ENCODE measurements at places on chromosomes 5 and 9.

GRCh38 chr5:54541823-54542783 is 24.5 kb downstream of the SNX18 start:
- H3K27ac ChIP-seq = no peak overlapping the region
- no peaks in the 10 kb centered on the region for H3K36me3 ChIP-seq
- DNase-seq = no peak

DNA sequence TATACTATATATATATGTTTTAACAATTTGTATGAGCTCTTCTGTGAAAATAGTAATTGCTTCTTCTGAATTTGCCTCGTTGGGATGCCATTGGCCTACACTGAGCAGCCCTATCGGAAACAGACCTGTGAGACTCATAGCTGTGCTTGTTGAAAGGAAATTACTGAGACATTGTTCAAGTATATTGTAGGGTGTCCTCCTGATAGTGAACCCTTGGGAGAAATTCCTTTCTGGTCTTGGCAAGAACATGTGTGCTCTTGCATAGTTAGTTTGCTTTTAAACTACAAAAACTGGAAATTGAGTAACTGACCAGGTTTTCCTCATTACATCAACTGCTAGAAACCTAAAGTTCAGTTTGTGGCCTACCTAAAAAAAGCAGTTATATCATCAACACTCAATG is 160.9 kb downstream of the LURAP1L start:
- no peak for DNase-seq
- H3K27me3 ChIP-seq = no peaks in the 10 kb centered on the region
- H3K4me3 ChIP-seq = no peak overlapping the region

- no peak overlapping the region for H3K27ac ChIP-seq
- no peak for DNase-seq
- no peaks in the 10 kb centered on the region for H3K36me3 ChIP-seq
- H3K27me3 ChIP-seq = no peaks in the 10 kb centered on the region
Measured at GRCh38 chr5:9483243-9483642, 62.6 kb downstream of the SEMA5A start.

- H3K4me3 ChIP-seq = no peak overlapping the region
- no peaks in the 10 kb centered on the region for H3K27me3 ChIP-seq
- no peaks in the 10 kb centered on the region for H3K36me3 ChIP-seq
- H3K27ac ChIP-seq = no peak overlapping the region
Measured at GRCh38 chr5:39113354-39113953, 39.3 kb upstream of the RICTOR start.

- peaks cover 7% of the 10 kb centered on the region for H3K4me1 ChIP-seq
- no peak overlapping the region for H3K27ac ChIP-seq
- no peak for DNase-seq
- H3K4me3 ChIP-seq = no peak overlapping the region
- no peaks in the 10 kb centered on the region for H3K36me3 ChIP-seq
Measured at GRCh38 chr5:165232509-165233028, 1727.2 kb downstream of the MAT2B start.

DNA sequence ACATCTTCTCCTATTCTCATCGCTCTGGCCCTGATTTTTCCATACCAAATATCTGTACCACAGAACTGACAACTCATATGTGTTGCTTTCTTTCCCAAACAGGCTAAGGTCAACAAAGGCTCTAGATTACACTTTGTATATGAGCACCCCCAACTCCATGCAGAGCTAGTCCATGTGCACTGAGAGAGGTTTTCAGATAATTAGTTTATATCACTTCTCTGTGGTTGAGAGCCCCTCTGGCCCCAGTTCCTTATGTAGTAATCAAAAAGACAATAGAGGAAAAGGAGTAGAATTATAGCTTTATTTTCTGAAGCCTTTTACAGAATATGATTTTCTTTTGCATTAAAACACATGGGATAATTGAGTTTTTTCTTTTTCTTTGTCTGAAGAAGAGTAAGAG is 120.0 kb downstream of the TRIO start:
- no peak overlapping the region for H3K27ac ChIP-seq
- H3K4me3 ChIP-seq = no peak overlapping the region
- H3K4me1 ChIP-seq = peaks cover 13% of the 10 kb centered on the region
- no peak for DNase-seq
- no peaks in the 10 kb centered on the region for H3K27me3 ChIP-seq

DNA sequence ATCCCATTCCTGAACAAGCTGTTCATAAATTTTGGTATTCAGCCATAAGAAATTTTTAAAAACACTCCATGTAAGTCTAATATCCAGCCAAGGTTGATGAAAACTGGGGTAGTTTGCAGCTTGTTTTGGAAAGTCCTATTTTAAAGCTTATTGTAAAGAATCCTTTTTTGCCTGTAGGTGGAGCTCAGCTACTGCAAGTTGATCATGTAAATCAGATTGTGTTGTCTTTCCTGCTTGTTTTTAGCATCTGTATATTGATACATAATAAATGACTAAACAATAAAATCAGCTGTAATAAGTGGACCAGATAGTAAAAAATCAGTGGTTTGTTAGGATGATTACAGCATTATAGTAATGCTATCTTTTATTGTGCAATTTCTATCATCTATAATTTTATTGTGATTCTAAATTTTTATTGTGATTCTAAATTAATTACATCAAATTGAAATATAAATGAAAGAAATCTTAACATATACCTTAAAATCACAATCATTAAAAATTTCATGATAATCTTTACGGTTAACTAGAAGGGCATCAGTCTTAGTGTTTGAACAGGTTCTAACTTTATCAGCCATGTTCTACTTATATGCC is 42.4 kb downstream of the CWC27 start:
- no peaks in the 10 kb centered on the region for H3K27me3 ChIP-seq
- no peak overlapping the region for H3K27ac ChIP-seq
- no peaks in the 10 kb centered on the region for H3K36me3 ChIP-seq

GRCh38 chr9:1208157-1208556 is 158.0 kb downstream of the DMRT2 start:
- DNase-seq = no peak
- H3K27ac ChIP-seq = no peak overlapping the region
- no peak overlapping the region for H3K4me3 ChIP-seq
- H3K36me3 ChIP-seq = no peaks in the 10 kb centered on the region
- no peaks in the 10 kb centered on the region for H3K27me3 ChIP-seq

DNA sequence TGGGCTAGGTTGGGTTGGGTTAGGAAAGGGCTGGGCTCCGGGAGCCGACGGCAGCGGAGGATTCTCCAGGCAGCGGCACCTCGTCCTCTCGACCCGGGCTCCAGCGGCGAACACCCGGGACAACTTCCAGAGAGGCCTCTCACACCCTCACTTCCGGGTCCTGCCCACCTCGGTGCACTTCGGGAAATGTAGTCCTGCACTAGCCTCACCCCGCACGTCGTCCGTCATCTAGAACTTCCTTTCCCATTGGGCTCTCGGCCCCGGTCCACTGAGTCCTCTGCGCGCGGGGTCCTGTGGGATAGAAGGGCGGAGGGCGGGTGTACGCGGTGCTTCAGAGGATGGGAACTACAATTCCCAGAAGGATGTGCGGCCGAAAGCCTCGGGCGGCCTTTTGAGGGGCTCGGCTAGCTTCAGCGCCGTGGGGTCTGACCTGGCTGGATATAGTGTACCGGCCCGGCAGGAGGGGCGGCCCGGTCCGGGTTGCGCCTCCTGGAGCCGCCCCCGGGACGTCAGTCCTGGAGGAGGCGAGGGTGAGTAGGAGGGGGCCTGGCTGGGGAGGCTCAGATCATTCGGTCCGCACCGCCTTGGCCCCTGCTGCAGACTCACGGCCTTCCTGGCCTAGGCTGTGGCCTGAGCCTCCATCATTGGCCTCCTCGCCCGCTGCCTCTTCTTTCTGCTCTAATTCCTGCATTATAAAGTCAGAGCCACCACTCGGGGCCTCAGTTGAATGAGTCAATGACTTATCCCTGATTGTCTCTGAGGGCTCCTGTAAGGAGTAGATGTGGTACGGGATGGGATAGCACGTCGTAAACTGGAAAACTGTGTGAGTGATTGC is at the start of the genes ERP44 and INVS:
ERP44 (minus strand) TSS at position 114 of the 835 bp plus-strand sequence. CDS start 160 bp downstream, outside the sequence.
INVS (plus strand) TSS at position 357 of the 835 bp plus-strand sequence. CDS start 5,279 bp downstream, outside the sequence.
- peak within 1 kb of the TSS; percentile 93 for H3K27ac ChIP-seq
- peak; percentile 98 for DNase-seq
- H3K36me3 ChIP-seq = no peaks in the 10 kb centered on the region
- H3K4me1 ChIP-seq = peaks cover 18% of the 10 kb centered on the region

DNA sequence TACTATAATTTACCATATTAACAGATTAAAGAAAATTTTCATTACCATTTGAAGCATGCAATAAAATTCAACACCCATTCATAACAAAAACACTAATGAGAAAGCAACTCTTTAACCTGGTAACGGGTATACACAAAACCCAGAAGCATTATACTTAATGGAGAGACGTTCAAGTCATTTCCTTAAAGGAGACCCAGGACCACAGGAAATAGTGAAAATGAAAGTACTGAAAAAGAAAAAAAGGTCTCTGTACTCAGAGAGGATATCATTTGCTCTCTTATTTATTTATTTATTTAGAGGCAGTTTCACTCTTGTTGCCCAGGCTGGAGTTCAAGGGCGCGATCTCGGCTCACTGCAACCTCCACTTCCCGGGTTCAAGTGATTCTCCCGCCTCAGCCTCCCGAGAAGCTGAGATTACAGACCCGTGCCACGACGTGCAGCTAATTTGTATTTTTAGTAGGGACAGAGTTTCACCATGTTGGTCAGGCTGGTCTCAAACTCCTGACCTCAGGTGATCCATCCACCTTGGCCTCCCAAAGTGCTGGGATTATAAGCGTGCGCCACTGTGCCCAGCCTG is 61.6 kb downstream of the SETX start:
- no peak overlapping the region for H3K27ac ChIP-seq
- DNase-seq = no peak
- peaks cover 13% of the 10 kb centered on the region for H3K36me3 ChIP-seq
- H3K4me1 ChIP-seq = no peaks in the 10 kb centered on the region
- H3K27me3 ChIP-seq = no peaks in the 10 kb centered on the region

- H3K4me3 ChIP-seq = no peak overlapping the region
- H3K4me1 ChIP-seq = peaks cover 16% of the 10 kb centered on the region
- H3K27me3 ChIP-seq = no peaks in the 10 kb centered on the region
- no peak overlapping the region for H3K27ac ChIP-seq
Measured at GRCh38 chr5:172377856-172378255, 76.5 kb downstream of the SH3PXD2B start.

DNA sequence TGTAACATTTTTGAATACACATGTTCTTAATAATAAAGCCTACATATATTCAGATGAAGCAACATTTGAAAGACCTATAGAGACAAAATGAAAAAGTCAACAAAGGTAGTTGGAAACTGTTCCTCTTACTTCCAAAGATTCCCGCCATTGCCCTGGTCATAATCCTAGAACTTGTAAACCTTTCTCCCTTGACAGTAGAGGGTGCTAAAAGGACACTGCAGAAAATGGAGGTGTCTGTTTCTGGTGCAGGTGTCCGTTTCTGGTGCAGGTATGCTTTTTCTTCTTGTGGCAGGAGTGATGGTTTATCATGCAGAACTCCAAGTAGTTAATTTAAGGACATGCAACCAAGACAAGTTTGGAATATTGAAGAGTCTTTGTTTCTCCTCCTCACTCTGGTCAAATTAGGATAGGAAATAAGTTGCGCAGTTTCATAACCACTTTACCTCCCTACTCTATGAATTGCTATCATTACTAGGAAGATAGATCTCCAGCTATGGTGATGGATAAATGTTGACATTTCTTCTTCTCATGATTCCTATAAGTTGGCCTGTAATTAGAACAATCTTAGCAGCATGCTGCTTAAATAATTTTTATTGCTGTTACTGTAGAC is 56.0 kb upstream of the FAM174A start:
- H3K27me3 ChIP-seq = no peaks in the 10 kb centered on the region
- no peaks in the 10 kb centered on the region for H3K4me1 ChIP-seq
- DNase-seq = no peak
- no peak overlapping the region for H3K27ac ChIP-seq
- H3K4me3 ChIP-seq = no peak overlapping the region

- no peaks in the 10 kb centered on the region for H3K36me3 ChIP-seq
- no peaks in the 10 kb centered on the region for H3K4me1 ChIP-seq
- DNase-seq = no peak
- H3K27ac ChIP-seq = no peak overlapping the region
- H3K4me3 ChIP-seq = no peak overlapping the region
Measured at GRCh38 chr5:143576711-143577484, 173.4 kb upstream of the NR3C1 start.

- DNase-seq = no peak
- no peaks in the 10 kb centered on the region for H3K36me3 ChIP-seq
- H3K4me1 ChIP-seq = peaks cover 65% of the 10 kb centered on the region
- no peaks in the 10 kb centered on the region for H3K27me3 ChIP-seq
Measured at GRCh38 chr5:173917788-173918786, 29.9 kb downstream of the CPEB4 start.

- H3K36me3 ChIP-seq = no peaks in the 10 kb centered on the region
- no peak for DNase-seq
- H3K27ac ChIP-seq = no peak overlapping the region
- peaks cover 47% of the 10 kb centered on the region for H3K4me1 ChIP-seq
- no peak overlapping the region for H3K4me3 ChIP-seq
Measured at GRCh38 chr5:158881091-158881880, 218.4 kb downstream of the EBF1 start.

GRCh38 chr9:109751253-109751652 is 28.7 kb upstream of the PALM2AKAP2 start:
- H3K4me3 ChIP-seq = no peak overlapping the region
- peaks cover 21% of the 10 kb centered on the region for H3K27me3 ChIP-seq
- no peaks in the 10 kb centered on the region for H3K4me1 ChIP-seq

DNA sequence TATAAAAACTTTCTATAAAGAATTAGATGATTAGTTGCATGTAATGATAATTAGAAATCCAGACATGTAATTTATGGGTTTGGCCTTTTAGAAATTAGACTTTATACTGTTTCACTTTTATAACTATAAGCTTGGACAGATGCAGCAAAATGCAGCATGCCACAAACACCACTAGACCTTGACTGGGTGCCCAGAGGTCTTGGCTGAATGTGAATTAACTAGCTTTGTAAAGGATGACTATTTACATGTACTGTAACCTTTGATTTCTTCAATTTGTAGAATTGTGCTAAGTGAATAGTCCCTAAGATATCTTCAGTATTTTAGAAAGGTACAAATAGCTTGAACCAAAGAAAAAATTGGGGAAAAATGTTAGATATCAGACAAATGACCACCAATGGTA is 2168.1 kb downstream of the MAT2B start:
- no peaks in the 10 kb centered on the region for H3K4me1 ChIP-seq
- no peak overlapping the region for H3K27ac ChIP-seq
- no peak for DNase-seq
- H3K27me3 ChIP-seq = no peaks in the 10 kb centered on the region

GRCh38 chr5:178606269-178606668 is 16.1 kb upstream of the COL23A1 start:
- H3K27ac ChIP-seq = no peak overlapping the region
- H3K36me3 ChIP-seq = peaks cover under 1% of the 10 kb centered on the region
- H3K4me3 ChIP-seq = no peak overlapping the region
- DNase-seq = no peak

DNA sequence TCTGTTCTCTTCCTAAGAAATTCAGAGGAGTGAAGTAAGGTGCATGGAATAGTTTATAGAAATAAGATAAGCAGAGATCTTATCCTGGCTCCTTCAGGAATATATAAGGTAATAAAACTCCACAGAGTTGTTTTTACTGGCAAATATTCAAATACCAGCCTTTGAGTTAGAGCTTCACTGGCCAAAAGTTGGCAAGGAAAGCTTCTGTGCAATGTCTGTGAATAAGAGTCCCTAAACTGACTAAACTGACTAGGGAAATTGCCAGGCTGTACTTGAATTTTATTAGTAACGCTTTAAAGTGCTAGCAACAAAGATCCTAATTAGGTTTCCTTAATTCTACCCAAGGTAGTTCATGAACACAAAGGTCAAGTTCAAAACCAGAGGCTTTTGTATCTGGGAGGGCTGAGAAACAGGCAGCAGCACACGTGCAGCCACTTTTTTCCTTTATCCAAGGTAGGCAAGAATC is 131.1 kb upstream of the MPDZ start:
- no peaks in the 10 kb centered on the region for H3K36me3 ChIP-seq
- no peak overlapping the region for H3K4me3 ChIP-seq
- H3K27me3 ChIP-seq = no peaks in the 10 kb centered on the region
- no peak overlapping the region for H3K27ac ChIP-seq
- no peak for DNase-seq

Data from esophagus squamous epithelium (tissue), 5 donors.